ENCODE measurements at places on chromosomes 6 and 20.

GRCh38 chr6:135880066-135880972, 28.8 kb downstream of the PDE7B start:
- DNase-seq, result no peak

- no peak for DNase-seq
These were observed 67.9 kb upstream of the RNF24 start for GRCh38 chr20:4083098-4083865.

DNA sequence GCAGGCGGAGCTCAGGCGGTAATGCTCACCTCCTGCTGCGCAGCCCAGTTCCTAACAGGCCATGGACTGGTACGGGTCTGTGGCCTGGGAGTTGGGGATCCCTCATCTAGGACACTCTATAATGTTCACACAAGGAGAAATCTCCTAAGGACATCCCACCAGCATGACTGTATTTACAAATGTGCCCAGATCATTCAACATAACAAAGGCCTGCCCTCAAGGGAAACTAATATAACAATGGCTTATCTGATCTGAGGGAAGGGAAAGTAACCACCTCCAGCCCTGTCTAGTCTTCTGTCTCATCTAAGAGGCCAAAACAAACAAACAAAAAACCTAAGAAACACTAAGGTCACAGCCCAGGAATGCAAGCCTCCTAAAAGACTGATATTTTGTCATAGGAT, 232.8 kb downstream of the RNGTT start:
- no peak for DNase-seq

DNA sequence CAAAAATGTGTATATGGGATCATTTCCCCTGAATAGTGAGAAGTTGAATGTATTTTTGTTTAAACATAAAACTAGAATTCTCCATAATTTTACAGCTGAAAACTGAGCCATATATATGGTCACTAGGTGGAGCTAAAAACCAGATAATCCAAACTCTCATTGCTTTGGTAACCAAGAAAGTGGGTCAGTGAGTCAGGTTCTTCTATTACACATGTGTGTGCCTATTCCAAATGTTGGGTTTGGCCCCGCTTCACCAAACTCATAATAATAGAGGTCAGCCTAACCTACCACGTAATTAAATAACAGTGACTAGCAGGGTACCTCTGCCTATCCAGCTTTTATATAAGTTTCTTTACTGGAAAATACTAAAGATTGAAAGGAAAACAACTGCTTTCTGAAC, 19.3 kb upstream of the RNGTT start:
- no peak for DNase-seq

DNA sequence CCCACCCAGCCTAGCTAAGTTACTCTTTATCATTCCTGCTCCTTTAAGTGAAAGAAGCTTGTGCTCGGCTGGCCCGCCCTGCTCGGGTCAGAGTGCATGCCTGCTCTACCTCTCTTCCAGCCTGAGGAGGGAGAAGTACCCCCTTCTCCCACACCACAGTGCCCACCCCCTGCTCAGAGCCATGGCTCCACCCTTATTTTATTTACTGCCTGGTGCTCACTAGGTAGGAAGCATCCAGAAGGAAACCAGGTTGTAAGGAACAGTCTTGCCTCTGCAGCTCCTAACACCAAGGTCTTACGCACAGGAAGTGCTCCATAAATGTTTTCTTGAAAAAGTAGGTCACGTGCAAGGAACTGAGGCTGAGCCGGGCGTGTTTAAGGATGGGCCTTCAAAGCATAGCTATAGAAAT, 105.7 kb upstream of the SNX9 start:
- no peak for DNase-seq

- DNase-seq, result no peak
These were observed 764 bp downstream of the DNTTIP1 start for GRCh38 chr20:45792317-45793118.

DNA sequence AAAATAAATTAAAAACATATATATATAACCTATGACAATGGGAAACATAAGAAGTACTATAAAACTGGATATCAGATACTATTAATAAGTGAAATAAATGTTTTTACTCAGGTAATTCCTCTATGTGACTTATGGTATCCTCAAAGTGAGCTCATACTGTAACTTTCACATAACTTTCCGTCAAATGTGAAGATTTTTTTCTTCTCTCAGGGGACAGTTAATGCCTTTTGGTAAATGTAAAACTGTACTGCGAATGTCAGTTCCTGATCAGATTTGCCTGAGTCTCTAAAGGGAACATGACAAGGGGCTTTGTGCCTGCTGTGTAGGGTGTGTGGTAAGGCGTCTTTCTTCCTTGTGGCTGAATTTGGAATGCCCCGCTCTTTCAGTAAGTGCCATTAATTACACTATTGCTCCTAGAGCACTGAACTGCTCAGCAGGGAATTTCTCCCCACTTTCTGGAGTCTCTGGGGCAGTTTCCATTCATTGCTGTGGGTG, 271.8 kb downstream of the PRL start:
- DNase-seq, result no peak

GRCh38 chr6:53768636-53769035, 26.2 kb upstream of the LRRC1 start:
- DNase-seq, result no peak

DNA sequence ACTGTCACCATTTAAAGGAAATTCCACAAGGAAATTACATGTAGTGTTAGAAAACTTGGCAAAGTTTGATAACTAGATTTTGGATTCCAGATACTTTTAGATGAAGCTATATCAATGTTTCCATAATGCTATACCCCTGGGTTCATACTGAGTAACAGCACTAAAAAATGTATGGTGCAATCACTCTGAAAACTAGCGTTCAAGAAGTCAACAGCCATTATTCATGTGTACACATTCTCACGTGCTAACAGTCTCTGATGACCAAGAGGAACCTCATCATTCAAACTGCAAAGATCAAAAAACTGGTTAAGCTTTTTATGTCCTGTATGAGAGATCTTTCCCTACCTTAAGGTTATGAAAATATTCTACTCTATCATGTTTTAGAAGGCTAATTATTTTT, 197.6 kb downstream of the GMDS start:
- DNase-seq, result no peak

- no peak for DNase-seq
These were observed 386.8 kb downstream of the HDGFL1 start for GRCh38 chr6:22956029-22956681.

DNA sequence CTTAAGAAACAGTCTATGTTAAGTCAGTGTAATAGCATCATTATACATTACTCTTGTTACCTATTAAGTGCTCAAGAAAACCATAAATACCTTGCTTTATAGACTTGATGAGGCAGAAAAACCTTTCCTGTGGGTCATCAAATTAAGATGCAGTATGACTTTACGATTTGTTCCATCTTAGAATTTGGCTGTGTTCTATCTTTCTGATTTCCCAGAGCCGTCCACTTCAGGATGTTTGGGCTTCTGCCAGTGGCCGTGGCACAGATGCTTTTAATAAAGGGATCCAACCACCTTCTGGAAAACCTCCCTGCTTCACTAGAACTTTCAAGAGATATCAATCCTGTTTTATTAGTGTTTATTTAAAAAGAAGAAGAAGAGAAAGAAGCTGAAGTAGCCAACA, 71.2 kb downstream of the PDE7B start:
- DNase-seq, result no peak

GRCh38 chr6:166542580-166542912, 43.9 kb downstream of the RAMACL start:
- no peak for DNase-seq

DNA sequence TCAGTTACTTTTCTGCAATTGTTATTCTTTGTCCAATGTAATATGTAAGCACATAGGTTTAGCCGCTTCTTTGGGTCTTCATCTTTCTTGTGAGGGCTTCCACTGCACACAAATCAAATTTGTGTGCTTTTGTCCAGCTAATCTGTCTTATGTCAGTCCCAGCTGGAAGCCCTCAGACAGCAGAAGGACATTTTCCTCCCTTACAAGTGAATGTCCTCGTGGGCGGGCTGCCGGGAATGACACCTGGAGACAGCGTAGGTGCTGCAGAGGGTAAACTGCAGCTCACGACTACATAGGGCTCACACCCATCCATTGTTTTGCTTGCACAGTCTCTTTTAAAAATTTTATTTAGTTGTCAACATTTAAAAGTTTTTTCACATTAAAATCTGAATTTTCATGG, 24.6 kb upstream of the PPP1R14C start:
- no peak for DNase-seq

- no peak for DNase-seq
These were observed 161.5 kb upstream of the HEY2 start for GRCh38 chr6:125587666-125588632.

GRCh38 chr6:45421709-45422502, 44.2 kb upstream of the SUPT3H start:
- no peak for DNase-seq

GRCh38 chr6:29399525-29399924, 4.1 kb downstream of the OR12D2 start:
- no peak for DNase-seq

- no peak for DNase-seq
These were observed 53.7 kb downstream of the HNF4A start for GRCh38 chr20:44409132-44409600.

DNA sequence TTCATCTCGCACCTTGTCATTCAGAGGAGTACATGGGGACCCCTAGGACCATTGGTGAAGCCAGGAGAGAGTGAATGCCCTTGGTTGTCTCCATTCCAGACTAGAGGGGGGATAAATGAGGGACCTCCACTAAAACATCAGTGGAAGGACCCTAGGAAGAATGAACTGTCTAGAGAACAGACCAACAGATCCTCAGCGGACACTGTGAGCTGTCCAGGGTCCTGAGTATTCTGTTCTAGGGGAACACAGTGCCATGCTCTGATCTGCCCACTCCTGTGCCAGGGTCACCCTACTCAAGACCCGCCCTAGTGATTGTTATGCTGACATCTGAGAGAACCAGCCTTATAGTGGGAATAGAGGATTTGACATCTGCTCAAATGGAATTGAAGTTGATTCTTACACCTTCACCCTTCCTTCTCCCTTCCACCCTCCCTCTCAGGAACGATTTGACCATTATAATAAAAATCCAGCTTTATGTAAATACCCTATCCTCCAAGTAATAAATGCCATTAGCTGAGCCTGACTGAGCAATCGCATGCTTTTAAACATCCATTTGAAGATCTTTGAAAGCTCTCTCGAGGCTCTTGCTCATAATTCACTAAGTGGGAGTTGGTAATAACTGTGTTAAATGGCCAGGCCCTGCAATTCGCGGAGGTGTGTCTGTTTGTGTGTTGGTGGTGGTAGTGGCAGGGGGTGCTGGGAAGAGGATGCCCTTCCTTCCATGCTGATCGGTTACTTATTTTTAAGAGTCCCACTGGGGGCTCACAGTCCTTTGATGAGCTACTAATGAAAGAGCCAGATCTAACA, 43.6 kb upstream of the SLC32A1 start:
- no peak for DNase-seq

DNA sequence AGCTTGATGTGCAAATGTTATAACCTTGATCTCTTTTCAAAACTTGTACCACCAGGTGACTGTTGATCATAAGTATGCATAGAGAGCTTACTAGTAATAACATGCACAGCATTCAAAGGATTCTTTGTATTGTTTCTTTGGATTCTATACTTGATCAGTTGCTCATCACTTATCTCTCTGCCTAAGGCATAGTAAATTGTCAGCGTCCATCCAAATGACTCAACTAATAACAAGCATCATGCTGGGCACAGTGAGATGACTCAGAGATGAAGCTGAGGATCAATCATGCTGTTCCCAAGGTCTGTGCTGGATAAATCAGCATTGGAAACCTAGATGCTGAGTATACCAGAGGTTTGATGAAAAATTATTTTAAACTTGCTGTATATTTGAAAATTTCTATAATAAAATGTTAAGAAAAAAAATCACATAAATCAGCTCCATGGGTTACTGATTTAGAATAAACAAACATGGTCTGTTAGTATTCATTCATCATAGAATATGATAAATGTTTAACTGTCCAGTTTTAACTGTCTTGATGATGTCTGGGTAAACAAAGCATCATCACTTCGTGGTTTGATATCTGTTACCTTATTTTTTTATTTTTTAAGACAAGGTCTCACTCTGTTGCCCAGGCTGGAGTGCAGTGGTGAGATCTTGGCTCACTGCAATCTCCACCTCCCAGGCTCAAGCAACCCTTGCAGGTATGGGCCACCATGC, 45.6 kb upstream of the SGK1 start:
- no peak for DNase-seq

DNA sequence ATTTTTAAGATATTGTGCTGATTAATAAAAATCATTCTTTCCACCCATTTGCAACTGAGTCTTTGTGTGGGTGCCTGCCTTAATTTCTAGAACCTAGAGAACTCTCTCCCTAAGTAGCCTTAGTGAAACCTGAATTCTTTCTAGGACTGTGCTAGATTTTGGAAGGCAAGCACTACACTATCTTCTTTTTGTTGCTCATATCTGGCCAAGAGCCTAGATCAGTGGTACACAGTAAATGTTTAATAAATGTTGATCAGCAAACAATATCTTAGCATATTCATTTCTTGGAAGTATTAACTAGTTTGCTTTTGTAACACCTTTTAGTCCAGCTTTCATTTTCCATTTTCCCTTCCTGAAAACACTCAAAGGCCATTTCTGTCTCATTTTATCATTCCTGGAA, 108.5 kb upstream of the CARMIL1 start:
- no peak for DNase-seq

GRCh38 chr6:39251406-39251805, 22.1 kb upstream of the KCNK5 start:
- DNase-seq, result no peak

- no peak for DNase-seq
These were observed 586 bp upstream of the NQO2 start for GRCh38 chr6:2998998-2999617.

DNA sequence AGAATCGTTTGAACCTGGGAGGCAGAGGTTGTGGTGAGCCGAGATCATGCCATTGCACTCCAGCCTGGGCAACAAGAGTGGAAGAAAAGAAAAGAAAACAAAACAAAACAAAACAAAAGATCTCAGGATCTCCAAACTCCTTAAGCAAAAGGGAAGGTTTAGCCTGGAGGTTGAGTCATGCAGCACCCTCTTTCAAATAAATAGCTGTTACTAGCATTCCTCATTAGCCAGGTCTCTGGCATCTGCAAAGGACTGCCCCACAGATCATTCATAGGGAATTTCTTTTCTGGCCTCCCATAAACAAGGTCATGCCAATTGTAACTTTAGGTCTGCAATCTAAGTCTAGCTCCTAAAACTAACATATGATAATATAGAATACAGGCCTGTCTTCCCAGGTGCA, 37.2 kb downstream of the EDN1 start:
- no peak for DNase-seq

GRCh38 chr20:61544910-61545889, 293.1 kb downstream of the CDH4 start:
- no peak for DNase-seq

DNA sequence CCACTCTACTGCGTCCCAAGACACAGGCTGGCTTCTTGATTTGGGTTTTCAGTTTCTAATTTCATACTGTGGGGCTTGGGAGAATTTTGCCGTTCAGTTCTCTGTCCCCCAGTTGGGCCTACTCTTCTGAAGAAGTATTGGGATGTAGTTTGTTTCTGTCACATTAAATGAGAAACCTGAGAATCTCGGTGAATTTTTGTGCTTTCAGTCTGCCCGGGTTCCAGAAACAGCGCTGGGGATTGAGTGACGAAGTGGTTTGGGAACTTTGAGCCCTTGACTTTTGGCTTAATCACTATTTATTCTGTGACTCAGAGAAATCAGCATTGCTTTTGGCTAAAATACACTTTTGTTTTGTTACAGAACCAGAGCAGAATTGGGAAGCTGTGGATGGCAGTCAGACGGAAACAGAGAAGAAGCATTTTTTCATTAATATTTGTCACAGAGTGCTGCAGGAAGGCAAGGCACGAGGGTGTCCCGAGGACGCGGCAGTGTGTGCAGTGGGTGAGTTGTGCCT, 74.0 kb downstream of the IGF2R start:
- DNase-seq, result no peak

All from iPS DF 6.9 (cell line).